ENCODE measurements at places on chromosomes 4 and X.

DNA sequence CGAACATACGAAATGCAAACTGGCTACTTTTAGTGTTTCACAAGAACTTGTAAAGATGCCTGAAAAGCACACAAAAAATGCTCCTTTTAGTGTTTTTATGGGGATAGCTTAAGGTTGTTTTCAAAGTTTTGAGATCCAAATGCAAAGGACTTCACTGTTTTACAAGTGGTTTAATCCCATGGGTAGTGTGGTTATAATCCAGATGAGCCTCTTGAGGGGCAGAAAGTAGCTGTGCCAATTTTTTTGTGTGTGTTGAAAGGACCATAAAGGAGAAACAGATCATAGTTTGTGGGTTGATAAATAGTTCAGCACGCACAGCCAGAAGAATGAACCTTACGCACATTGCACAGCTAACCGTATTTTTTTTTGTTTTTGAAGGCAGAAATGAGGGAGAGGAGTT lies 126.9 kb upstream of the GIMD1 start:
- no peak for DNase-seq

DNA sequence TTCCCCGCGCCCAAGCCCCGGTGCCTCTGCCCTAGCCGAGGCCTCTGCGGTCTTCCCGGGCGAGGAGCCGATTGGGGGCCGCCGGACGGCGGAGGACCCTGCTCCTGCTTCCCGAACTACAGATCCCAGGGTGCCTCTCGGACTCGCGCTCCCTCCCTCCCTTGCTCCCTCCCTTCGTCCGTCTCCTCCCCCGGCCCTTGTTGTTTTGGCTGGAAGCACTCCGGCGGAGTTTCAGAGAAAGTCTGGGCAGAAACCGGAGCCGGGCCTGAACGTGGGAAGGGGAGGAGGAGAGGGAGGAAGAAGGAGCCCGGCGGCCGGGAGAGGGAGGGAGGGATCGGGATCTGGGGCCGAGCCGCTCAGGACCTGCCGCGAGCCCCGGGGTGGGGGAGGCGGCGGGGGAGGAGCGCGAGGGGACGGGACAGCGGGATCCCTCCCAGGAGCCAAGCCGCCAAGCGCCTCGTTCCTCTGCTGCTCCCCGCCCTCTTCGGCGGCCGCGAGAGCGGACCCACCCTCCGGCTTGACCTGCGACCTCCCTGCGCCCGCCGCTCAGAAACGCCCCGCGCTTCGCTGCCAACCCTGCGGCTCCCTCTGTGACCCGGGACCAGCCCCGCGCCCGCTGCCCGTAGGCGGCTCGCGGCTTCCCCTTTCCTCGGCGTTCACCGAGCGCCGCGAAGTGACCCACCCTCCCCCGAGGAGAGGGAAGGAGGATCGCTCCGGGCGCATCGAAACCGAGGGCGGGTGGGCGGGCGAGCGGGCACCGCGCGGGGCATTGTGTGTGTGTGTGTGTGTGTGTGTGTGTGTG lies 496 bp upstream of the GAB1 start:
- DNase-seq, result no peak

- DNase-seq, result no peak
These were observed 84.4 kb downstream of the HTT start for GRCh38 chr4:3158841-3159240.

DNA sequence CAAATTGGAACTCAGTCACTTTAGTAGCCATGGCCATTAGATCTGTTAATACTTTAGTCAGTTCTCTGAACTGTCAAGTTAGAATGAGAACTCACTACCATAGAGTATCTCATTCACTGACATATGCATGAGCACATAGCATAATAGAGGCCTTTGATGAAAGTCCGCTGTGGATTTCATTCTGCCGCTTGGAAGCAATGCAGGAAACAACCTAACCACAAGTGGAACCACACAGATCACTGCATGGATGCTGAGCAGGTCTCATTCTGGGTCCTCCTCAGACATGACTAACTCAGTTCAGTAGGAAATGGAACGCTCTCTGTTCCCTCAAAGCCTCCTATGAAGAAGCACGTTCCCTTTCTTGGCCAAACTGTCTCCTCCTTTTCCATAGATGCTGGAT lies 1624.8 kb upstream of the TENM3 start:
- DNase-seq, result no peak

DNA sequence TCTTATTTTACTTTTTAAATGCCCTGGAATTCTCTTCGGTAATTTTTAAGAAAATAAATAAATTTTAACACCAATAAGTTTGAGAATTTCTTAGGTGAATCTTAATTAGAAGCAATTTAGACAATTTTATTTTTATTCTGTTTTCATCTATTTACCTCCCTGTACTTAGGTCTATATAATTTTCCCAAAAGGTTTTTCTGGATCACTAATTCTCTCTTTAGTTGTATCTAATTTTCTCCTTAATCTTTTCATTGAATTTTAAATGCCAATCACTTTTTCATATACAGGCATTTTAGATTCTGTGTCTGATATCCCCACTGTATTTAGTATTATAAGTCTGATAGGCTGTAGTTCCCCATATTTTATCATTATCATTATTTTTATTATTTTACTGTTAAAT lies 845.3 kb downstream of the TRIML1 start:
- DNase-seq, result no peak

Measured in stimulated activated CD4-positive, alpha-beta T cell treated with anti-CD3 and anti-CD28 coated beads, TNF-alpha, amount 100 ng/mL, for 24 hours (primary cell).